Activated T-helper 9 cell treated with anti-CD3 and anti-CD28 coated beads, Interleukin-2, amount 50 U/mL, for 16 hours (primary cell): ENCODE measurements at places on chromosomes 16 and 17.

GRCh38 chr17:47254403-47254943, 846 bp downstream of the ITGB3 start:
- DNase-seq = no peak

DNA sequence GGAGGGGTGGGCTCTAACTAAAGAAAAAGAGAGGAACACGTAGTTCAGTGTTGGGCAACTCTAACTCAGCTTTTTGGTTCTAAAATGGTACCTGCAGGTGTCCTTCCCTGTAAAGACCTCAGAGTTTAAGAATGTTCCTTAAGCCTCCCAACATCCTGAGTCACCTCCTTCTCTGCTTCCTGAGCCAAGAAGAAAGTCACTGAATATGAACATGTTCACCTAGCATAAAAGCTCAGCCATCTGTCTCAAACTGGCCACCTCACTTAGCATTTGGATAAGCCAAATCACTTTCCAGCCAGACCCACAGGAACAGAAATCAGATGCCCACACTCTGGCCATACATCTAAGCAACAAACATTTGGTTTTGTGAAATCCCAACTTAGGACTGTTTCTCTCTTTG, 3.7 kb downstream of the TMEM98 start:
- no peak for DNase-seq

DNA sequence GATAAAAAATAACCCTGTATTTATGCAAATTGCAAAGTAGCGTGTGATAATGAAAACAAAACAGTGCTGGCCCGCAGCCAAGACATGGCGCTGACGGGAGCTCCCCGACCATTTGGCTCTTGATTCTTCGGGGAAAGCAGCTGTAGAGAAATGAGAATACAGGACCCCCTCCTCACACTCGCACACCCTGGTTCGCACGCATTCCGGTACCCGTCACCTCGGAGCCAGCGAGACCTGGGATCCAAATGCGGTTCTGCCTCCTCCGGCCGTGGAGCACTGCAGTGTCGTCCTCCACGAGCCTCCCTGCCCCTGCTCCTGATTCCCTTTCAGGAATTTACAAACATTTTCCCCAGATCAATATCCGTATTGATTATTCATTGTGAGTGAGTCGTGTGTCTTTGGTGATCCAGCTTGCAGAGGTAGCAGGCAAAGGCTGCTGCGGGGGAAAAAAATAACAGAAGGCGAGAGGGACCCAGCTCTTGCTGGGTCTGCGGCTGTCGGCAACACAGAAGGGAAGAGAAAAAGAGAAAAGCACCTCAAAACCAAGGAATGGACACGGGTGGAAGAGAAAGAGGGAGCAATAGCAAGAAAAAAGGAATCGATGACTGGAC, 184.1 kb upstream of the ZFHX3 start:
- no peak for DNase-seq

- DNase-seq = no peak
Observed at GRCh38 chr17:18858567-18859245, 775 bp downstream of the PRPSAP2 start.

GRCh38 chr17:40993839-40994238, at the start of gene KRTAP3-3:
Gene KRTAP3-3, minus strand, starts transcription at chr17:40994164. Its CDS starts 67 bp downstream, at chr17:40994097.
- no peak for DNase-seq

GRCh38 chr17:77735081-77735565, 223.4 kb upstream of the TNRC6C start:
- DNase-seq = no peak
